Stimulated activated CD8-positive, alpha-beta memory T cell treated with anti-CD3 and anti-CD28 coated beads, Interleukin-15, amount 100 ng/mL, for 4 hours (primary cell): ENCODE measurements at places on chromosomes 16 and 17.

DNA sequence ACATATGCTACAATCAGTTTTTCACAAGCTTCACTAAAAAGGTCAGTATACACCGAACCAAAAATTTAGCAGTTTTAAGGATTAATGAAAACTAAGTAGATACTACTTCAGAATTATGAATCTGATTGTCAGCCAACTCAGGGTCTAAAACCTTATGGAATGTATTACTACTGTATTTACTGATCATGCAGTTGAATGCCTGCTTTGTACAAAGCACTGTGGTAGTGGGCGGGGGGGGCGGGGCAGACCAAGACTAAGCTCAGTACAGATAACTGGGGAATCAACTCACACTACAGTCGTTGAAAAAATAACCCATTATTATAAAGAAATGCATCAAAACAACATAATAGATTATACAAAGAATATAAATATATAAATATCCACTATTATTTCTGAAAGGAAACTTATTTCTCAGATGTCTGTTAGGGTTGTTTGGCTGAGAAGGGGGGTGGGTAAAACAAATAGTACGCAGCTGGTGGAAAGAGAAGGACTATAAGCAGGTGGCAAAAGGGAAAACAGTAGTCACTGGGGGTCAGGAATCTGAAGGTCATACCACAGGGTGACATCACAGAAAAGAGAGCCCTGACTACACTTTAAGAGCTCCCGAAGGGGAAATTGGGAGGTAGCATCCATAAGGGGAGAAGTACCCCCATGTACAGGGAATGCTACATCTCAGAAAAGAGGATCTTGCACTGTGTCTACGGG, 109.4 kb upstream of the AXIN2 start:
- DNase-seq: no peak

DNA sequence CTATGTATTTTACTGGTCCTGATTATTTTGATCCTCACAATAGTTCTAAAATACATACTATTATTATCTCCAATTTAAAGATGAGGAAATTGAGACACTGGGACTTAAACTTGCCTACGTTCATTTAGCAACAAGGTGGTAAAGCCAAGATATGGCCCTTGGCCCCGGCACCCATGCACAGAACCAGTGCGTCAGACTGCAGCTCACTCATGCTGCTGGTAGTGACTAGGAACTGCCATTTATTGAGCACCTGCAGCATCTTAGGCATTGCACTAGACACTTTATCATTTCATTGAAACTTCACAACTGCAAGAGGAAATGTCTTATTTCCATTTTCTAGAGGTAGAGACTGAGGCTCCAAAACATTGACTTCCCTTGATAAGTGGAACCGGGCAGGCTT, 93.3 kb downstream of the RAB11FIP4 start:
- no peak for DNase-seq

DNA sequence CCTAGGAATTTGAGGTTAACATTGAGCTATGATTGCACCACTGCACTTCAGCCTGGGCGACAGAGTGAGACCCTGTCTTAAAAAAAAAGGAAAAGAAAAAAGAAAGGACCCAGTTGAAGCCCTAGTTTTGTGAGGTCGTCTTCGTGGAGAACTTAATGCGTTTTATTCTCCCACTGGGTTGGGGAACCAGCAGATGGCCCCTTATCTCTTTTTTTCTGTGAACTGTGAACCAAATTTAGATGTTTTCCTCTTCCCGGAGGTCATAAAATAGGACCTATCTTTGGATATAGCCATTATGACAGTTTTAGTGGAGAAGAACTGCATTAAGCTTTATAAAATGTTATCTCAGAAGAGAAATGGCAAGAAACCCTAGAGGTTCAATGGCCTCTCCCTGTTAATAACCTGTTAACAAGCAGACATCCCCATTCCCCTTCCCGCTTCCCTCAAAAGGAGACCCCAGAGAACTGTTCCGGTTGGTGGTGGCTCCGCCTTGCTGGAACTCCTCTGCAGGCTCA, 23.5 kb downstream of the KIAA0513 start:
- DNase-seq: no peak

GRCh38 chr16:57756424-57757325, 21.1 kb downstream of the KATNB1 start:
- no peak for DNase-seq

DNA sequence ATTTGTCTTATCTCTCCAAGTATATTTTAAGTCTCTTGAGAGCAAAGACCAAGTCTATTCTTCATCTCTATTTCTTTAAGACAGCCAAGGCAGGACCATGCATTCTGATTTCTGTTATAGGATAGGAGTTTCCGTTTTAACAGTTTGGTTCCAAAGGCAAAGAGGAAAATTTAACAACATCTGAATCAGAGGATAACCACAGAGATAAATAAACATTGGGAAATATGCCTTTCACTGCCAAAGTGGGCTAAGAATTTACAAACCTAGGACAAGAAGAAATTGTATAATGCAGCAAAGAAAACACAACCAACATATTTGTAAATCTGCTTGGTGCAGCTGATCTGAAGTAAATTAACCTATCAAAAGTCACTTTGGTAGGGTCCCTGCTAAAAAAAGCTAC, 37.7 kb downstream of the USP32 start:
- DNase-seq: no peak
